Fibroblast of skin of abdomen (primary cell): ENCODE measurements at places on chromosomes 5 and 9.

DNA sequence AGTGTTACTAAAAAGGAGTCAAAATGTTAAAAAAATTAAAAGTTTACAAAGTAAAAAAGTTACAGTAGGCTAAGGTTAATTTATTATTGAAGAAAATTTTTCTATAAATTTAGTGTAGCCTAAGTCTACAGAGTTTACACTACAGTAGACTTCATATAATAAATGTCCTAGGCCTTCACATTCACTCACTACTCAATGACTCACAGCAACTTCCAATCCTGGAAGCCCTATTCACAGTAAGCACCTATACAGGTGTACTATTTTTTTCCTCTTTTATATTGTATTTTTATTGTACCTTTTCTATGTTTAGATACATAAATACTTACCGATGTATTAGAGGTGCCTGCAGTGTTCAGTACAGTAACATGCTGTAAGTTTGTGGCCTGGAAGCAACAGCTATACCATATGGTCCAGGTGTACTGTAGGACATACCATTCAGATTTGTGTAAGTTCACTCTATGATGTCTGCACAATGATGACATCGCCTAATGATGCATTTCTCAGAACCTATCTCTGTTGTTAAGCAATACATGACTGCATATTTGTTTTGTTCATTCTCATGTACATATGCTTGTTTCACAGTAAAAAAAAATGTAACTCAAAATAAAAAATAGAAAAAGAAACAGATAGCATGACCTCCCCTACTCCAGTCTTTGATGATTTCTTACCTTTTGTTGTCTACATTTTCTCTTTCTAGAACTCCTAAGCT is 64.7 kb downstream of the NR3C1 start:
- DNase-seq: peak; percentile 39

DNA sequence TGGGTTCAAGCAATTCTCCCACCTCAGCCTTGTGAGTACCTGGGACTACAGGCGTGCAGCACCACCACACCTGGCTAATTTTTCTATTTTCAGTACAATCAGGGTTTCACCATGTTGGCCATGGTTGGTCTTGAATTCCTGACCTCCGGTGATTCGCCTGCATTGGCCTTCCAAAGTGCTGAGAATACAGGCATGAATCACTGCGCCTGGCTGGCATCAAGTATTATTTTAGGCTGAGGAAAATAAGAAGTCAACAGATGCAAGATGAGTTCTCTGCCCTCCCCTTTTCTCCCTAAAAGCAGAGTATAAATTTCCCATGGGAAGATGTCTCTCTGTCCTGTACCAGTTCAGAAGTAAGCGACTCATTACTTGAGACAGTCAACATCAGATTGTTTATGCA is 71.5 kb downstream of the ELAVL2 start:
- DNase-seq: peak; percentile 13

DNA sequence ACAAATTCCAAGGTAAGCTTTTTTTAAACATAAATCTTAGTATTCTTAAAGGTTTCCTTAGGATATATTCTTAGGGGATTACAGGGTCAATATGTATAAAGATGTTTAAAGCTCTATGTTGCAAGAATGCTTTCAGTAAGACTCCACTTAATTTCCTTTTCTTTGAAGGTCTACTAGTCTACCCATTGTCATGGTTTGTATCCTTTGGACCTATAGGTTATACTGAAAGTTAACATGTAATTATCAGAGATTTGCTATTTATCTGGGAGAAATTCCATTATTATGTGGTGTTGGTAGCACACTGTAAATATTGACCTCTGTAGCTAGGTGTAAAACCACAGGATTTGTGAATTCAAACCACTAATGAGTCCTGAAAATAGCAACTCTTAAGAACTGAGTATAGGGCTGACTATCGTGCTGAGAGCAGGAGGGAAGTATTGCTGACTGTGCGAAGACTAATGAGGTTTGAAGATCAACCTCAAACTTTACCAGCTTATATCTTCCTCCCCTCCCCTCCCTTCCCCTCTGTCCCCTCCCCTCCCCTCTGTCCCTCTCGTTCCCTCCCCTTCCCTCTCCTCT is 85.6 kb downstream of the GADD45G start:
- DNase-seq: no peak

- no peak for DNase-seq
These were observed 48.0 kb downstream of the ELL2 start for GRCh38 chr5:95913663-95914062.

GRCh38 chr5:14669975-14670374 is 5.5 kb downstream of the OTULIN start:
- peak; percentile 23 for DNase-seq

- peak; percentile 6 for DNase-seq
These were observed 1336.1 kb upstream of the CDH9 start for GRCh38 chr5:28374492-28374967.

- DNase-seq: peak; percentile 56
These were observed 297.1 kb downstream of the KCTD16 start for GRCh38 chr5:144467792-144468191.

DNA sequence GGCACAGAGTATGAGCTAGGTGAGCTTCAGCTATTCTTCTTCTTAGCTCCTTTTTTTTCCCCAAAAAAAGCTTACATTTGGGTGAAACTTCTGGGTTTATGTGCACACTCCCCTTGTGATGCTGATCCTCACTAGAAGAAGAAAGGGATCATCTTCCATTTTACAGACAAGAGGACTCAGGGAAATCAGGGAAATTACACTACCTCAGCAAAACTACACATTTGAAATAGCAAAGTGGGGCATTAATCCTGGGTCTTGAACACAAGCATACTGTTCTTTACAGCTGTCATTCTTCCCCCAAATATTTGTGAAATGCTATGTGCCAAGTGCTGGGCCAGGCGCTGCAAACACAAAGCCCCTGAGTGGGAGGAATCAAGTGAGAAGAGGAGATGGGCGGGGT is 68.6 kb upstream of the NFIL3 start:
- no peak for DNase-seq

DNA sequence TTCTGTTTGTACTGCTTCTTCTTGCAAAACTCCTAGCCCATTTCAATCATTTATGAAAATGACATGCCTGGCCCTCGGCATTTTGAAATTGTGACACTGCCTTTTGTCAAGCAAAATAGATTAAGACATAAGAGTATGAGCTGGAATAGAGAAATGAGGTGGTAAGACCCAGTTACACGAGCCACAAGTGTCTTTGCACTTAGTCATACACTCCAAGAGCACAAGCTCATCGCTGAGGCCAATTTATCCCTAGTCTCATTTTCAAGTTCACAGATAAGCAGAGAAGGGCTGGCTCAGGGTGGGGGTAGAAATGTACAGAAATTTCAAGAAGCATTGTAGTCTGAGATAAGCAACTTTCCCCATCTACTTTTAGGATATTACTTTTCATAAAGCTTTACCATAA is 40.6 kb upstream of the MAP1B start:
- peak; percentile 95 for DNase-seq

- no peak for DNase-seq
These were observed 5.4 kb upstream of the FAM120A start for GRCh38 chr9:93446073-93446472.

GRCh38 chr5:142973932-142974331 is 203.8 kb downstream of the ARHGAP26 start:
- DNase-seq: no peak

DNA sequence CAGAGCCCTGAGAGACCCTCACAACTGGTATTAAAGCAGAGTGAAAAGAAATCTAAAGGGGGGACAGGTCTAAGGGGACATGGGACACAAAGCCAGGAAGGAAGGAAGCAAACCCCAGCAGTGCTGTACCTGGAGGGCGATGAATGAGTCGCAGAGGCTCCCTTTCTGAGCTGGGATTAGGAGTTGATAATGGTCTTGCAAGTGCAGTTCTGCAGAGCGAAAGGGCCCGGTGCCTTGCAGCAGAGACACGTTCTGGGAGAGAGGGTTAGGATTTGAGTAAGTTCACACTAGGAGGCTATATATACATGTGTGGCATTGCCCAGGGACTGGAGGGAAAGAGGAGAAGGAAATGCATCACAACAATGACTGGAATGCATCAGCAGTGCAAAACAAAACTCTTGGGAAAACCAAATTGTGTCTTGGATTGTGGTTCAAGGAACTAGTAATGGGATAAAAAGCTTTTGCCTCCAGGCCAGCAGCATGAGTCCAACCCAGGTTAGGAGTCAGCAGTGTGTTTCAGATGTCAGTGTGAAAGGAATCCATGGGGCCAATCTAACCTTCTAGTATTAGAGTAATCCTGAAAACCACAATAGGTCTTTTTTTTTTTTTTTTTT is 38.8 kb upstream of the LIFR start:
- peak; percentile 77 for DNase-seq

DNA sequence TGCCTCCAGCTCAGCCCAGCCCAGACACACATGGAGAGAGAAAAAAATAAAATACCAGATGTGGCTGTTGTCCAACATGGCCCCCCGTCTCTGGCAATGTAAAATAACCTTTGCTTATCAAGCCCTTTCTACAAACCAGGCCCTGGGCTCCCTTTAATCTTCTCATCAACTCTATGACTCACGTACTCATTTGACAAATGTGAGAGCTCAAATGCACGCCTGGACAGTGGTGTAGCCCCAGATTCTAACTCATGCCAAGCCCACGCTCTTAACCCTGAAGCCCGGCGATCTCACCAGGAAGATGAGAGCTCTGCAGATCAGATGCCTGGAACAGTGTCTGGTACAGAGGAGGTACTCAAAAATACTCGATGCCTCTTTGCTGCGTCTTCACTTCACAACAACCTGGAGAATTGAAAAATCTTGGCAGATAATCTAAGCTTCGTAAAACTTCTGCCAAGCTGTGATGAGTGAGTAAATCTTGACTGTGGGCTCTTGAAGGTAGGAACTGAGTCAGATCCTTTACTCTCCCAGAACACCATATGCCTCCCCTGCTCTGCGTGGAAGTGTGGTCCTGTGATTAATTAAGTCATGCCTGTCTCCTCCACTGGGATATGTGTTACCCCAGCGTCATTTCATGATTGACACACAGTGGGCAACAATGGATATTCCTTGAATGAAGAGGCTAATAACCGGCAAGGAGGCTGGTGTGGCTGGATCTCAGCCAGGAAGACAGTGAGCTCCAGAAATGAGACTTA is 102.0 kb upstream of the FSTL4 start:
- peak; percentile 13 for DNase-seq

DNA sequence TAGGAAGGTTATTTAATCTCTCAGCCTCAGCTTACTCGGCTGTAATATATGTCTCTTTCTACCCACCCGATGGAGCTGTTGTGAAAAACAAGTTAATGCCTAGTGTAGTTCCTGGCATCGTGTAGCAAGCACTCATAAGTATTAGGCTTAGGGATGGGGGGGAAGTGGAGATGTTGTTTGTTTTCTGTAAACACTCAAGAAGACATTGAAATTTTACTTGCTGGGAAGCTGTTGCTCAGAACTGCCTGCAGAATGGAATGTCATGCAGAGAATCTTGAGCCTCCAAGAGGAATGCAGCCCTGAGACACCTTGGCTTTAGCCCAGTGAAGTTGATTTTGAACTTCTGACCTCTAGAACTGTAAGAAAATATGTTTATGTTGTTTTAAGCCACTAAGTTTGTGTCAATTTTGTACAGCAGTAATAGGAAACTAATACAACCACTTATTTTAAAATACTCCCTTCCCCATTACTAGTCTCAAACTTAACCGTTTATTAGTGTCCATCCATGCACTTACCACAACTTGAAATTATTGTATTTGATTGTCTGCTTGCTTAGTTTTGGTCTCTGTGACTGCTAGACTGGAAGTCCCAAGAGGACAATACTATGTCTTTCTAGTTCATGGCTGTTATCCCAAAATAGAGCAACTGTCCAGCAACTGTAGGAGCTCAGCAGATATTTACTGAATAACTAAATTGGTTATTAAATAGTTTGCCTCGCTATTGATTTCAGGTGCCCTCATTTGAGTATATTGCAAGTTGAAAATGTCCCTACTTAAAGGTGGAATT is 53.8 kb downstream of the MFAP3 start:
- DNase-seq: peak; percentile 46

GRCh38 chr5:73444499-73445438 is 3.8 kb downstream of the FOXD1 start:
- no peak for DNase-seq

- DNase-seq: peak; percentile 45
These were observed 287.7 kb downstream of the FER start for GRCh38 chr5:109035436-109035835.

- DNase-seq: no peak
These were observed 12.5 kb downstream of the C5orf46 start for GRCh38 chr5:147893820-147894219.

DNA sequence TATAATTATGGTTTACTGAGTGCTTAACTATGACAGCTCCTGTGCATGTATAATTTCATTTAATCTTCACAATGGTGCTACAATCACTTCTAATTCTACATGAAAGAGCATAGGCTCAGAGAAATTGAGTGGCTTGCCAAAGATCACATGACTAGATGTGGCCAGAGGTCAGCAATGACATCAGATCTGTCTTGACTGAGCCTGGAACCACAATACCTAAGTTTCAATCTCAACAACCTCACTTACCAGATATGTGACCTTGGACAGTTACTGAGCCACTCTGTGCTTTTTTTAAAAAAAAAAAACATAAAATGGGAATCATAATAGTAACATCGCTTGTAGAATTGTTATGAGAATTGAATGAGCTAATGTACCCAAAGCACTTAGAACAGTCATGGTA is 130.7 kb downstream of the TRIM32 start:
- no peak for DNase-seq

- no peak for DNase-seq
These were observed 92.8 kb upstream of the ELL2 start for GRCh38 chr5:96054311-96055030.

DNA sequence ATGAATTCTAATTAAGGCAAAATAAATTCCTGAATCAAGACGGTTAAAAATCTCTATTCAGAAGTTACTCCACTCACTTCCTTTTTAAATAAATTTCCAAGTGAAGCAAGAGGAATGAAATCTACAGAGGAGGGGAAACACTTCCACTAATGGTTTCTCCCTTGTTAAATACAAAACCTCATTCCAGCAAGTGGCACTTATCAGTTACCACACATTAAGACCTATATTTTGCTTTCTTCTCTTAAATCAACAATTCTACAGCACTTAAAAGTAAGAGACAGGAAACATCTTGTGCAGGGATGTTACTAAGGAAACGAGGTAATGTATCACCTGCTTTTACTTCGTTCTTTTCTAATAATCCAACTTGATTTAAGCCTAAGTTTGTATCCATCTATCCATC is 172.6 kb downstream of the RAPGEF6 start:
- no peak for DNase-seq

GRCh38 chr9:85020791-85021190 is 351.3 kb downstream of the NTRK2 start:
- no peak for DNase-seq

DNA sequence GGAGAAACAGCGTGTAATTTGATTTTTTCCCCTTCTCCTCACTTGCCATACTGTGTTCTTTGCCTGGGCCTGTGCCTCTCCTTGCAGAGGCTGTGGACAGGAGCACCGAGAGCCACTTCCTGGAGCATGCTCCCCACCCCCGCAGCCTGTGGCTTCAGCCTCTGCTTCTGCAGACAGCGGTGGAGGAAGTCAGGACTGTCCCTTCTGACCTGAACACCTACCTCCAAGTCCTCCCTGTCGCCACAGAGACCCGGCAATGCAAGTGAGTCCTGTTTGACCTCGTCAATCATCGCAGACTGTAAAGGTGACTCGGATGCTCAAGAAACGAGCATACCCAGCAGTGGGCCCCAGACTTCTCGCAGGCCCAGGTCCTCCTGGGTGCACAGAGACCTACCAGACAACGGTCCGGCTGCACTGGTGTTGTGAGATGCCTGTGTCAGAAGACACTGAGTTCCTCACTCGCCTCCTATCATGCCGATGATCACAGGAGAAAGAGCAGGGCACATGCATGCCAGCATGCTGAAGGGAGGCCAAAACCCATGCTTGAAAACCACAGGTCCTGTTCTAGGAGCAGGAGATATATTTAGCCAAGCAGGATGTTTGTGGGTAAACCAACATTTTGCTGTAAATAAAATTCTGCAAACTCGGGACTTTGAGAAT is 198.8 kb downstream of the AUH start:
- DNase-seq: no peak
